ENCODE measurements at places on chromosomes 4 and X. TPM values are rescaled to one million over a fixed set of nuclear protein-coding genes. Genes with fewer than 3 reads are reported as not detected.
A peak's percentile ranks its signal among the peaks of the same experiment; 100 is the strongest.

DNA sequence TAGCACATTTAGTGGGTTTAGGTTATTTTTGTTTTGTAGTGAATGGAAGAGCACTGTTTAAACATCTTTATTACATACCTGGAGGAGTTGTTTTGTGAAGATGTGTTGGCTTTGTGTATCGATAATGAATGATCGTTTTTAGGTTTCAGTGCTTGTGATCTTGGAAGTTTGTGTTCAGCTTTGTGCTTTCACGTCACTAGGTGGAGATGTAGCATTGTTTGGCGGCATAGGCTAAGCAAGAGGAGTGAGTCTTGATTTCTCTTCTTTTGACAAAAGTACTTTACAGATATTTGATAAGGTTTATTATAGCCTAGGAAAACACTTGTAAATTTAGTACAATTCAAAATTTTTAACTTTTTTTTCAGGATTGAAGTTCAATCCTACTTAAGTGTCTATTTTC is 50.4 kb downstream of the PDK3 start:
- no peak for DNase-seq
- peaks cover 16% of the 10 kb centered on the region for H3K4me1 ChIP-seq
- H3K4me3 ChIP-seq: no peak overlapping the region
- H3K27ac ChIP-seq: no peak overlapping the region
- H3K36me3 ChIP-seq: peaks cover 18% of the 10 kb centered on the region

GRCh38 chrX:130575831-130576389 is 174.1 kb downstream of the RBMX2 start:
- DNase-seq: peak; percentile 62
- H3K4me1 ChIP-seq: no peaks in the 10 kb centered on the region
- H3K27ac ChIP-seq: no peak overlapping the region
- H3K4me3 ChIP-seq: no peak overlapping the region
- H3K27me3 ChIP-seq: peaks cover 3% of the 10 kb centered on the region
- no peaks in the 10 kb centered on the region for H3K36me3 ChIP-seq

DNA sequence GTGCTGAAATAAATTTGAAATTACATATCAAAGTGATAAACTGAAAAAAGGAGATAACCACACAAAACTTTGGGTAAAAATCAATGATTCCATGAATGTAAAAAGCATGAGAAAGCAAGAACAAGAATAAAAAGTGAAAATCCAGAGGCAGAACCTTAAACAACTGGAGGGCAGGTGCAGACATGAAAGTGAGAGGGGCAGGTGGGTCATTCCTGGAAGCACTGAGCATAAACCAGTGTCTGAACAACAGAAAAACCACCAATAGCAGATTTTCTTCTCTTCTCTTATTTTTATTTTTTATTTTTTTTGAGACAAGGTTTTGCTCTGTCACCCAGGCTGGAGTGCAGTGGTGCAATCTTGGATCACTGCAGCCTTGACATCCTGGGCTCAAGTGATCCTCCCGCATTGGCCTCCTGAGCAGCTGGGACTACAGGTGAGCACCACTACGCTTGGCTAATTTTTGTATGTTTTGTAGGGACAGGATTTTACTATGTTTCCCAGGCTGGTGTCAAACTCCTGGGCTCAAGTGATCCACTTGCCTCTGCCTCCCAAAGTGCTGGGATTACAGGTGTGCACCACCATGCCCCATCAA is 46.8 kb upstream of the GPR78 start:
- peaks cover 4% of the 10 kb centered on the region for H3K4me1 ChIP-seq
- H3K27ac ChIP-seq: no peak overlapping the region
- H3K4me3 ChIP-seq: no peak overlapping the region
- no peaks in the 10 kb centered on the region for H3K36me3 ChIP-seq
- H3K27me3 ChIP-seq: no peaks in the 10 kb centered on the region

GRCh38 chr4:40152637-40153036 is 44.2 kb upstream of the RHOH start:
- DNase-seq: no peak
- H3K4me1 ChIP-seq: peaks cover 6% of the 10 kb centered on the region
- no peak overlapping the region for H3K4me3 ChIP-seq
- peaks cover 44% of the 10 kb centered on the region for H3K36me3 ChIP-seq

GRCh38 chr4:72951147-72951546 is 118.4 kb downstream of the COX18 start:
- H3K27me3 ChIP-seq: no peaks in the 10 kb centered on the region
- no peak for DNase-seq
- no peak overlapping the region for H3K27ac ChIP-seq

GRCh38 chr4:78753091-78753490 is 23.1 kb upstream of the BMP2K start:
- H3K4me3 ChIP-seq: no peak overlapping the region
- H3K36me3 ChIP-seq: no peaks in the 10 kb centered on the region
- no peak overlapping the region for H3K27ac ChIP-seq

- H3K4me3 ChIP-seq: no peak overlapping the region
- DNase-seq: no peak
- no peak overlapping the region for H3K27ac ChIP-seq
Measured at GRCh38 chr4:16027626-16028025, 56.2 kb downstream of the PROM1 start.

DNA sequence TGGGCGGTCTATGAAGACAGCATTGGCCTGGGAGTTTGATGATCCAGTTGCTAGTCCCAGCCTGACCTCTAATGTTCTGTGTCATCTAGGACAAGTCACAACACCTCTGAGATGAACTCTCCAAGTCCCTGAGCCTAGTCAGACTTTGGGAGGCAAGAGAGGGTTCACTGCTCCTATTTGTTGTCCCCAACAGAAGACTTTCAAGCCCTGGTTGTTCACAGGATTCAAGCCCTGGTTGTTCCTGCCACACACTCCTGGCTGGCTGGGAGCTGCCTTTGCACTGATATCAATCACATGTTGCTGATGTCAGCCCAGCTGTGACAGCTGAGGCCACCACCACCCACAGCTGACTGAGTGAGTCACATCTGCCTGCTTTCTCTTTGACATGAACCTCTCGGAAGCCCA is 253.2 kb upstream of the RASGEF1B start:
- no peaks in the 10 kb centered on the region for H3K36me3 ChIP-seq
- peak overlapping the region; percentile 72 for H3K27ac ChIP-seq
- H3K27me3 ChIP-seq: peaks cover 10% of the 10 kb centered on the region
- no peak overlapping the region for H3K4me3 ChIP-seq
- peaks cover 9% of the 10 kb centered on the region for H3K4me1 ChIP-seq

GRCh38 chr4:60944060-60944459 is 256.1 kb upstream of the ADGRL3 start:
- no peaks in the 10 kb centered on the region for H3K4me1 ChIP-seq
- H3K27me3 ChIP-seq: no peaks in the 10 kb centered on the region
- no peak overlapping the region for H3K27ac ChIP-seq
- no peaks in the 10 kb centered on the region for H3K36me3 ChIP-seq
- DNase-seq: no peak

DNA sequence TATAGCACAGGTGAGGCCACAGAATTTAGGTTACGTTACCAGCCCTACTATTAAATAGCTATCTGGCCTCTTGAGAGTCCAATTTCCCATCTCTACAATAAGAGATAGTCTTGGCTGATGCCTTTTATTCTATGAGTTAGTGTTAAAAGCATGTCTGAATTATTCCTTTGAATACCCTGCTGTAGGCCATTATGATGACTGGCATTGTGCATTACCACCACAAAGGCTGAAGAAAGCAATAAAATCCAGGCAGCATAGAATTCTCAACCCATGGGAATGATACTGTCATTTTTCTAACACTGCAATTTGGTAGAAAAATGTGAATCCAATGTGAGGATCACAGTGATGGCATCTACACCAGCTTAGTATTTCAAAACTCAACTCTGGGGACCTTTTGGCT is 51.4 kb downstream of the OTC start:
- H3K4me1 ChIP-seq: no peaks in the 10 kb centered on the region
- no peak overlapping the region for H3K4me3 ChIP-seq
- peaks cover 2% of the 10 kb centered on the region for H3K27me3 ChIP-seq
- H3K36me3 ChIP-seq: no peaks in the 10 kb centered on the region

GRCh38 chrX:72624194-72624593 is 51.6 kb upstream of the HDAC8 start:
- H3K4me3 ChIP-seq: no peak overlapping the region
- H3K27ac ChIP-seq: no peak overlapping the region
- H3K4me1 ChIP-seq: peaks cover 25% of the 10 kb centered on the region
- H3K27me3 ChIP-seq: no peaks in the 10 kb centered on the region

DNA sequence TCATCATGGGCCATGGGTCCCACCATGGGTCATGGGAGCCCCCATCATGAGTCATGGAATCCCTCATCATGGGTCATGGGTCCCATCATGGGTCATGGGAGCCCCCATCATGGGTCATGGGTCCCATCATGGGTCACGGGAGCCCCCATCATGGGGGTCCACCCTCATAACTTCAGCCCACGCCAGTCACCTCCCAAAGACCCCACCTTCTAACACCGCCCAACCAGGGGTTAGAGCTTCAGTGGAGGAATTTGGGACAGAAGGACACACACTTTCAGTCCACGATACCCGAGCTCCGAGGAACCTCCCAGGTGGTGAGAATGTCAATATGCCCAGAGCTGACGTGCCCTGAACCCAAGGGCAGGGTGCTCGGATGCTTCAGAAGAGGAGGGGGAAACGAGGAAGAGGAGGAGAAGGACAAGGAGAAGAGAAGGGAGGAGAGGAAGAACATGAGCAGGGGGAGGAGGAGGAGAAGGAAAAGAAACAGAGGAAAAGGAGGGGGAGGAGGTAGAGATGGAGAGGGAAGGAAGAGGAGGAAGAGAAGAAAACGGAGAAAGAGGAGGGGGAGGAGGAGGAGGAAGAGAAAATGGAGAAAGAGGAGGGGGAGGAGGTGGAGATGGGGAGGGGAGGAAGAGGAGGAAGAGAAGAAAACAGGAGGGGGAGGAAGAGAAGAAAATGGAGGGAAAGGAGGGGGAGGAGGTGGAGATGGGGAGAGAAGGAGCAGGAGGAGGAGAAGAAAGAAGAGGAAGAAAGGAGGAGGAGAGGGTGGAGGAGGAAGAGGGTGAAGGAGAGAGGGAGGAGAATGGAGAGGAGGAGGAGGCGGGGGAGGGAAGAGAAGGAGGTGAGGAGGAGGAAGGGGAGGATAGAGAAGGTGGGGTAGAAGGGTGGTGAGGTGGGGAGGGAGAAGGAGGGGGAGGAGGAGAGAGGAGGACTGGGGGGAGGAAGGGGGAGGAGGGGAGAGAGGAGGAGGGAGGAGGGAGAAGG is 17.7 kb downstream of the IL3RA start:
- H3K27me3 ChIP-seq: no peaks in the 10 kb centered on the region
- peak overlapping the region; percentile 22 for H3K4me3 ChIP-seq
- peaks cover 8% of the 10 kb centered on the region for H3K4me1 ChIP-seq

GRCh38 chr4:866068-866760 is 40.3 kb upstream of the CPLX1 start:
- H3K27ac ChIP-seq: no peak overlapping the region
- H3K4me3 ChIP-seq: no peak overlapping the region
- H3K27me3 ChIP-seq: no peaks in the 10 kb centered on the region
- no peak for DNase-seq

DNA sequence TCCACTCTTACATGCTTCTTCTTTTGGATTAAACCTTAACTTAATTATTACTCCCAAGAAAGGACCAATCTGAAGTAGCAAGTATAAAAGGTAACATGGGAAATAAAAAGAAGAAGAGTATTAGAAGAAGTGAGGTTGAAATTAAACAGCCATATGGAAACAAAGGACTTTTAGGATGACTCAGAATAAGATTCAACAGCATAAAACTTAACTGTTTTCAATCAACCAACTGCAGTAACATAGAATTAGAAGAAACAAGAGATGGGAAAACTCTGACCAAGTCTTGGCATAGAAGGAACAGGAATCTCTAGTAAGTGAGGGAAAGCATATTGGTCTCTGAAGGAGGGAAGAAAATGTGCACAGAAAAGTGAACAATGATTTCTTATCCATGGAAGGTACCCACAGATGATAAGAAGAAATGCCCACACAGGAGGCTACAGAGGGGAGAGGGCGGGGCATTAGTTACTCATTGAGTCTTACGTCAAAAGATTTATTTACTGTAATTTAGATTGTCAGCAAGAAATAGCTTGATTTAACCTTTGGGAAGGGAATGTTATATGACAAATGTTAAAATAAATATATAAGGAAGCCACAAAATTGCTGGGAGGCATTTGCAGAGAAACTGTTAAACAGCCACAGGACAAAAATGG is 177.3 kb downstream of the BANK1 start:
- H3K4me1 ChIP-seq: no peaks in the 10 kb centered on the region
- H3K4me3 ChIP-seq: no peak overlapping the region
- H3K27me3 ChIP-seq: no peaks in the 10 kb centered on the region
- DNase-seq: no peak
- no peak overlapping the region for H3K27ac ChIP-seq

Gene FAM184B
- not detected for total RNA-seq

Gene PCSK1N
- 0.33 TPM for total RNA-seq

Gene ALB
- not detected for total RNA-seq

Gene MID2
- 4.5 TPM for total RNA-seq

Gene GSX2
- total RNA-seq: not detected

Gene DUSP21
- total RNA-seq: not detected
